Thoracic aorta (tissue), 2 donors: ENCODE measurements at places on chromosomes 11 and 22. TPM values are rescaled to one million over a fixed set of nuclear protein-coding genes. Genes with fewer than 3 reads are reported as not detected.

Gene KIAA0930
- 99.1 TPM for total RNA-seq

Gene NRXN2
- total RNA-seq = 40.3 TPM

Gene SMTNL1
- total RNA-seq = not detected

Gene SERHL2
- 1.9 TPM for total RNA-seq

Gene CDC42EP1
- total RNA-seq = 61.6 TPM

Gene OR51B5
- total RNA-seq = 0.49 TPM

Gene MMP1
- 0.71 TPM for total RNA-seq

Gene ANKK1
- total RNA-seq = 0.49 TPM

Gene TSSK2
- total RNA-seq = not detected

Gene OSBP2
- total RNA-seq = 3.0 TPM

Gene TRIM49
- not detected for total RNA-seq

Gene BIK
- not detected for total RNA-seq

DNA sequence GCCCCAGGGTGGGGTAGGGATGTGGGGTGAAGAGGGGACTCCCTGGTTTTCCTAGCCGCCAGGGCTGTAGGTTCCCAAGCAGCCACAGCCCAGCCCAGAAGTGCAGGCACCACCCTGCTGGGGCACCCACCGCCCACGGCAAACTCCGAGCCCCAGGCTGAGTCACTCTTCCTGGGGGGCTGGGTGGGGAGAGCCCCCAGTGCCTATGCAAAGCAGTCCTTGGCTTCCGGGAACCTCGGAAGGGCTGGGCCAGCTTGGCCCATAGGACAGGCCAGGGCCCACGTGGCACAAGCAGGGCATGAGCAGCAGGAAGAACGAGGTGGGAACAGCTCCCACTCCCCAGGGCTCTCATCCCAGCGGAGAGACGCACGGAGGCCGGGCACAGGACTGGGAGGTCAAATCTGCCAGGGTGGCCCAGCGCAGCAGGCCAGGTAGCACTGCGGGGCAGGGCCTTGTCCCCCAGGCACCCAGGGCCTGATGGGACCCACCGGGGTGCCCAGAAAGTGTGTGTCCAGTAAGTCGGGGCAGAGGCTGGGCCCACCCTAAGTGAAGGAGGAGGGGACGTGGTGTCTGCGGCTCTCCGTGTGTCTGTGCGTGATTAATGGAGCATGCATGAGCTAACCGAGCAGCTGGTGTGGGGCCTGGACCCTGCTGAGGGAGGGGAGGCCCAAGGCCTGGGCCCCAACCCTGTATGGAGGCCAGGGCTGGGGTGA lies 4.6 kb upstream of the IL17REL start:
- H3K4me3 ChIP-seq = no peak overlapping the region
- H3K36me3 ChIP-seq = no peaks in the 10 kb centered on the region
- H3K27me3 ChIP-seq = no peaks in the 10 kb centered on the region

GRCh38 chr22:45563362-45564040 lies 60.8 kb downstream of the FBLN1 start:
- H3K4me3 ChIP-seq = no peak overlapping the region
- H3K27ac ChIP-seq = no peak overlapping the region
- no peaks in the 10 kb centered on the region for H3K27me3 ChIP-seq
- DNase-seq = no peak
- H3K36me3 ChIP-seq = peaks cover 9% of the 10 kb centered on the region

DNA sequence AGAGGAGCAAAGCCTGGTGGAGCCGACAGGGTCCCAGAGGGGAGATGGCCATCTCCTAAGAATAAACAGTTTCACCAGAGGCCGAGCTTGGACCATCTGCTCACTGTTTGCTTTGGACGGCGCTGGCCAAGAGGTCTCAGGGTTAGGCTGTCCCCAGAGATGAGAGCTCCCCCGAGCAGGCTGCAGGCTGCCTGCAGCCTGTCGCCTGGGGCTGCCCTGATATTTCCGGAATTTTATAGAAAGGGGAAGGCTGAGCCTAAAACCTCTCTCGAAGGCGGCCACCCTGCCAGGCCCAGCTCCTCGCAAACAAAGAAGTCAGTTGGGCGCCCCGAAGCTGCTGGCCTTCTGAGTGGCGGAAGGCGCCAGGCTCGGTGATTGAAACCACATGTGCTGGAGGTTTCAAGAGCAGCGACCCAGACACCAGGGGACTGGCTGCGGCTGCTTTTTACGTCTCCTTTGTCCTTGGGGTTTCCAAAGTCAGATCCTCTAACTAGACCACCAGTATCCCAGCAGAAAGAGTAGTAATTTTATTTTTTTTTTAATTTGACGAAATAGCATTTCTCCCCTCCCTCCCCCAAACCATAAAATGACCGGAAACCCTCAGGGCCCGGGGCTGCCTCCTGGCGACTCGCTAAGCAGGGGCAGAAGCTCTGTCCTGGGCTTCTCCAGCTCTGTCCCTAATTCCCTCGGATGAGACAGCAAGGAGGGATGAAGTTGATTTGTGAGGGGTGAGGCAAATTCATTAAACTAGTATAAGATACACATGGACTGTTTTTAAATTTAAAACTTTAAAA lies 57.4 kb downstream of the CLMP start:
- no peaks in the 10 kb centered on the region for H3K36me3 ChIP-seq
- H3K27ac ChIP-seq = peak overlapping the region; percentile 97
- H3K4me3 ChIP-seq = peak overlapping the region; percentile 64
- H3K27me3 ChIP-seq = no peaks in the 10 kb centered on the region
- H3K4me1 ChIP-seq = peaks cover 14% of the 10 kb centered on the region

DNA sequence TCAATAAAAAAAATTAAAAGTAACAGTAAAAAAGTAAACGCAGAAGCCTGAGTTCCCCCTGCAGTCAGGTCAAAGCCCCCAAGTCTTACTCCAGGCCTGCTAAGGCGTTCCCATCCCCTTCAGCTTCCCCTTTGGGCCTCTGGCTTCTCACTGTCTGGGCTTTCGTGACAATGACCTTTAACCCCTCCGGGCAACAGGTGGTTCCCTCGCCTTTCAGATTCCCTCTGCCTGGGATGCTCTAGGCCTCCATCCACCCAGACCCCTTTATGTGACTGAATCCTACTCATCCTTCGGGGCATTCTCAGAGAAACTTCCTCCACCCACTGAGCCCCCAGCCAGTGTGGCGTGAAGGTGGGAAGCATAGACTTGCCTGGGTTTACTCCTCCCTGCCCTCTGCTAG lies 8.0 kb downstream of the MPST start:
- H3K27me3 ChIP-seq = no peaks in the 10 kb centered on the region
- no peak overlapping the region for H3K4me3 ChIP-seq
- no peak overlapping the region for H3K27ac ChIP-seq
- H3K36me3 ChIP-seq = peaks cover 51% of the 10 kb centered on the region
- H3K4me1 ChIP-seq = no peaks in the 10 kb centered on the region
- DNase-seq = no peak

- DNase-seq = peak; percentile 91
- no peaks in the 10 kb centered on the region for H3K36me3 ChIP-seq
- H3K4me3 ChIP-seq = peak overlapping the region; percentile 60
- H3K27ac ChIP-seq = peak overlapping the region; percentile 93
These were observed 22.8 kb downstream of the MYH9 start for GRCh38 chr22:36365020-36365411.

GRCh38 chr22:30310881-30311771 lies 15.6 kb downstream of the TBC1D10A start:
- peaks cover 59% of the 10 kb centered on the region for H3K4me1 ChIP-seq
- no peaks in the 10 kb centered on the region for H3K36me3 ChIP-seq
- peak overlapping the region; percentile 81 for H3K27ac ChIP-seq
- H3K4me3 ChIP-seq = peak overlapping the region; percentile 34

GRCh38 chr11:111441443-111441842 lies 62.4 kb upstream of the POU2AF1 start:
- DNase-seq = no peak
- no peak overlapping the region for H3K4me3 ChIP-seq
- H3K4me1 ChIP-seq = no peaks in the 10 kb centered on the region
- no peak overlapping the region for H3K27ac ChIP-seq

- H3K27me3 ChIP-seq = no peaks in the 10 kb centered on the region
- no peak overlapping the region for H3K4me3 ChIP-seq
- no peak for DNase-seq
These were observed 10.3 kb downstream of the SCARF2 start for GRCh38 chr22:20427104-20427944.

- no peak for DNase-seq
- peaks cover 10% of the 10 kb centered on the region for H3K4me1 ChIP-seq
- H3K27ac ChIP-seq = no peak overlapping the region
- peaks cover 3% of the 10 kb centered on the region for H3K36me3 ChIP-seq
- no peak overlapping the region for H3K4me3 ChIP-seq
These were observed 4.8 kb downstream of the SAAL1 start for GRCh38 chr11:18100926-18101656.

GRCh38 chr11:8640267-8640906 lies 42.1 kb downstream of the TRIM66 start:
- H3K36me3 ChIP-seq = peaks cover 48% of the 10 kb centered on the region
- no peak overlapping the region for H3K4me3 ChIP-seq
- H3K27ac ChIP-seq = no peak overlapping the region
- H3K27me3 ChIP-seq = no peaks in the 10 kb centered on the region
- no peak for DNase-seq

- no peak overlapping the region for H3K4me3 ChIP-seq
- H3K4me1 ChIP-seq = no peaks in the 10 kb centered on the region
- no peaks in the 10 kb centered on the region for H3K27me3 ChIP-seq
- H3K36me3 ChIP-seq = no peaks in the 10 kb centered on the region
These were observed 48.0 kb upstream of the CADM1 start for GRCh38 chr11:115552151-115552772.

DNA sequence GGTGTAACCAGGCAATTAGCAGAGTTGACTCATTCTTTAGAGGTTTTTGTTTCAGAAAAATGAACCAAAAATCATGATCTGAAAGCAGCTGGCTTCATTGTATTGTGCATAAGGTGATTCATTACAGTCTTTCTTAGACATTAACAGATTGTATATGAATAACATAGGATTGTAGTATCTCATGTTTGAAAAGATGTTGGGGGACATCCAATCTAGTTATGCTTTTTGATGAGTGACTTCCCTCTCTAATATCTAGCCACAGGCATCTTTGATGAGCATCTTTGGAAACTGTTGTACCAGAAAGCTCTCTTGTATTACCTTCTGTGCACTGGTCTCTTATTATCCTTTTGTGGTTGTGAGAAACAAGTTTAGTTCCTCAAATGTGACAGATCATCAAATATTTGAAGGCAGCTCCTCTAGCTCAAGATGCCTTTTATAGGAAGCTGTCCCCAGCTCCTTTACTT lies 8.3 kb downstream of the GRK3 start:
- H3K36me3 ChIP-seq = no peaks in the 10 kb centered on the region
- no peak for DNase-seq
- no peak overlapping the region for H3K4me3 ChIP-seq

- H3K27me3 ChIP-seq = no peaks in the 10 kb centered on the region
- DNase-seq = no peak
- no peaks in the 10 kb centered on the region for H3K36me3 ChIP-seq
- no peak overlapping the region for H3K27ac ChIP-seq
- H3K4me3 ChIP-seq = no peak overlapping the region
- peaks cover 17% of the 10 kb centered on the region for H3K4me1 ChIP-seq
These were observed 116.6 kb upstream of the OR4B1 start for GRCh38 chr11:48099916-48100446.

DNA sequence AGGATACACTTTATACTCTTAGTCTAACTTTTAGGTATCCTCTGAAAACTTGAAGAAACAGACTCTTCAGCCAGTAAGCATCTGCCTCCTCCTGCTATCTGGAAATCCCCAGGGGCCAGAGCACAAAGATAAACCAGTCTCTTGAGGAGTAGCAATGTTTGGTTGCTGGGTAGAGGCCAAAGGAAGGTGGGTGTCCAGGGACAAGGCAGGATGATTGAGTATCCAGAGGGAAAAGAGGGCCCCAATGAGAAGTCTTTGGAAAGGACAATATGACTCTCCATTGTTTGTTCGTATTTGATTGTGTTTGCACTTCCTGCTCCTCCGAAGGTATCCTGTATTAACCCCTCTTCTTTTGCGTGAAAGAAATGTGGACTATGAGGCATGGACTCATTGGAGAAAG lies 4.8 kb upstream of the OR52I1 start:
- H3K4me3 ChIP-seq = no peak overlapping the region
- H3K27ac ChIP-seq = no peak overlapping the region
- no peaks in the 10 kb centered on the region for H3K4me1 ChIP-seq
- no peak for DNase-seq
- no peaks in the 10 kb centered on the region for H3K36me3 ChIP-seq

DNA sequence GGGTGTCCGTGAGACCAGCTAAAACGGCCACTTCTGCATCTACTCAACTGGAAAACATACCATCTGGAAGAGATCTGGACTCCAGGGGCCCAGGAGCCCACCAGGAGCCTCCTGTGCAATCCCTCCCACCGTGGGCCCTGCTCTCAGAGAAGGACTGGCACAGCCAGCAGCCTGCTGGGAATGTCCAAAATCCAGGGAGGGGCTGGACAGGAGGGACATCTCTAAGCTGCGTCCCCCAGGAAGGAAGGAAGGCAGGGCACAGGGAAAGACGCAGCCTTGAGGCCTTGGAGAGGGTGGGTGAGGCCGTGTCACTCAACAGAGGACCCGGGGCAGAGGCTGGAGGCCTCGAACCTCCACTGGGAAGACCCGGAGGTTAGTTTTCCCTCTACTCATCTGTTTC lies 78.0 kb downstream of the PHF21B start:
- H3K27ac ChIP-seq = no peak overlapping the region
- H3K27me3 ChIP-seq = no peaks in the 10 kb centered on the region
- H3K4me1 ChIP-seq = peaks cover 9% of the 10 kb centered on the region
- H3K36me3 ChIP-seq = no peaks in the 10 kb centered on the region

DNA sequence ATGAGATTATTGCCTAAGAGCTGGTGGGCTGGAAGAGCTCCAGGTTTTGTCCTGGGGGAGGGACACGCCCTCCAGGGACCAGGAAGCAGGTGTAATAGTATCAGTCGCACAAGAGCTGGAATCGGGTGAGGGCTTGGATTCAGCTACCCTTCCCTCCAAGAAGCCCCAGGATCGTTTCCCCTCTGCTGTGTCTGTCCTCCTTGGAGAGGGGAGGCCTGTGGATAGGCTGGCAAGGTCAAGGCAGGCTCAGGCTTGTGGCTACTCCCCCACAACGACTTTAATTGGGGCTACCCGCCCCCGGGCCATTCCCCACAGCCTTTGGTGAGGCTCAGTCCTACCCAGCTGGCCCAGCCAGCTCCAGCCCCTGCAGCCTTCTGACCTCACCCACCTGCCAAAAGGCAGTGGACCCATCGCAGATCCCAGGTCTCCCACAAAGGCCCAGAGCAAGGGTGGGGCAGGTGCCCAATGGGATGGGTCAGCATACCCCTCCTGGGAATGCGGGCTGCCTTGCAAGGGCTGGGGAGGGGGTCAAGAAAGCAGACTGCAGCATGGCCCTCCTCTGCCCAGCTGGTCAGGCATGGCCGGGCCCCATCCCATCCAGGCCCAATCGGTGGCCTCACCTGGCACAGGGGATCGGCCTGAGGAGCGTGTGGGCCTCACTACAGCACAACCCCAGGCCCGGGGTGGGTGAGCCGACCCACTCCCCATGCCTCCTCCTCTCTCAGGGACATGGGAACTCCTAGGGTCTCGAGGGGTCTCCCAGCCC lies 1.0 kb downstream of the CTSD start:
- no peak for DNase-seq
- H3K4me3 ChIP-seq = peak overlapping the region; percentile 89
- peaks cover 45% of the 10 kb centered on the region for H3K4me1 ChIP-seq
- H3K27ac ChIP-seq = peak overlapping the region; percentile 93
- H3K36me3 ChIP-seq = peaks cover 13% of the 10 kb centered on the region
